ENCODE measurements at places on chromosomes 4 and X.

- DNase-seq: no peak
Observed at GRCh38 chr4:1418494-1419285, 12.4 kb upstream of the NKX1-1 start.

DNA sequence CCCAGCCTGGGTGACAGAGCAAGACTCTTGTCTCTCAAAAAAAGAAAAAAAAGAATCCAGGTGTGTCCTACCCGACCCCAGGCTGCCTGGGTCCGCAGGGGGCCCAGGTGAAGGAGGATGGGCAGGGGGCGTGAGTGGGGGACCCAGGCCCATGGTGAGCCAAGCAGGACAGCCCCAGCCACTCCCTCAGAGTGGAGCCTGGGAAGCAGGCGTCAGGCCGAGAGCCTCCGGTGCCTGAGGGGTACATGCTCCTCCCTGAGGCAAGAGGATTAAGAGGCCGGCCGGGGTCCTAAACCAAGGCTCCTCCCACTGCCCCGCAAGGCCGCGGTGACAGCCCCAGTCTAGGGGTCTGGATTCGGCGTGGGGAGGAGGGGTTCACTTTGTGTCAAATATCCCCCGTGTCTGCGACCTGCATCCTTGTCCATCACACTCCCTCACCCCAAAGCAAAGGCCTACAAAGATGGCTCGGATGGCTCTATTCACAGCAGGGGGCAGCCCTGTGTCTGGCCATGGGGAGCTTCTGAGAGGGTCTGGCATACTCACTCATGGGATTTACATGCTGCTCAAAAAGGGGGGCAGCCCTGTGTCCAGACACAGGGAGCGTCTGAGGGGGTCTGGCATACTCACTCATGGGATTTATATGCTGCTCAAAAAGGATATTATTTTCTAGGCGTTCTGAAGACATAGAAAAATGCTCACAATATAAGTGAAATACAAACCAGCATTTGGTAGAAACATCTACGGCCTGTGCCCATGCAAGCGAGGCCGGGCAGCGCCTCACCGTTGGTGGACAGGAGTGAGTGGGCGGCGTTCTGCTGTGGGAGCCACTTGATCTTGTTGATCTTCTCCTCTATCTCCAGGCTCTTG lies 94.6 kb downstream of the PPP2R2C start:
- DNase-seq: no peak

GRCh38 chr4:6730603-6731317 lies 14.8 kb downstream of the BLOC1S4 start:
- DNase-seq: no peak

- DNase-seq: no peak
Observed at GRCh38 chr4:6179362-6179761, 21.0 kb downstream of the JAKMIP1 start.

DNA sequence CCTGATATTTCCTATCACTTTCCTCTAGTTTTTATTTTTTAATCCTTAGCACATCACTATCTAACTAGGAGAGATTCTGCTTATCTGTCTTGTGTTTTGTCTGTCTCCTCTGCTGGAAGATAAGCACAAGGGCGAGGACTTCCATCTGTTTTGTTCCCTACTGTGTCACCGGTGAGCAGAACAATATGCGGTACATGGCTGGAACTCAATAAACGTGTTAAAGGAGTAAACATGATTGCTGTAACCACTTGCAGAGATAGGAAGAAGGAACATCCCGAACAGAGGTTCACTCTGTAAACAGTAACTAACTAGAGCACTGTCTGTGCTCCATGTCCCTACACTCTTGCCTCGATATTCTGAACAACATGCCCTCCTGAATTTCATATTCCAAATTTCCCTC lies 5.2 kb downstream of the HS3ST1 start:
- no peak for DNase-seq
